Cortex of kidney (tissue), 1 donor: ENCODE measurements at places on chromosomes 1 and 21.

GRCh38 chr1:233700338-233700737 is 86.4 kb downstream of the KCNK1 start:
- no peak for DNase-seq

DNA sequence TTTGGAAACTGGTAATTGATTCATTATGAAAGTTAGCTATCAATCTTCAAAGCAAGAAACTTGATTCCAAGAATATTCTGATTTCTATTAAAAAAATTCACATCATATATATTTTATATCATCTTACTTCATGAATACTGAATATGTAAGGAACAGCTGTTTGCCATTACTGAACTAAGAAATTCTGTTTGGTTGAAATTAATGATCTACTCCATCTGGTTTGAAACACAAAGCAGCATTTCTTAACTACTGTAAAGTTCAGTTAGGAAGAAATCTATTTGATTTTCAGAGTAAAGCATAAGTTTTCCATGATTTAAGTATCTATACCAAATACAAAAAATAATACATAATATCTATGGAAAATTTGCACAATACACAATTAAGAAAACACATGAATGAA is 66.0 kb upstream of the SCYL3 start:
- DNase-seq: no peak

- no peak for DNase-seq
Observed at GRCh38 chr1:7885513-7886404, 32.9 kb upstream of the UTS2 start.

GRCh38 chr1:119662034-119662437 is 14.0 kb upstream of the ZNF697 start:
- no peak for DNase-seq

DNA sequence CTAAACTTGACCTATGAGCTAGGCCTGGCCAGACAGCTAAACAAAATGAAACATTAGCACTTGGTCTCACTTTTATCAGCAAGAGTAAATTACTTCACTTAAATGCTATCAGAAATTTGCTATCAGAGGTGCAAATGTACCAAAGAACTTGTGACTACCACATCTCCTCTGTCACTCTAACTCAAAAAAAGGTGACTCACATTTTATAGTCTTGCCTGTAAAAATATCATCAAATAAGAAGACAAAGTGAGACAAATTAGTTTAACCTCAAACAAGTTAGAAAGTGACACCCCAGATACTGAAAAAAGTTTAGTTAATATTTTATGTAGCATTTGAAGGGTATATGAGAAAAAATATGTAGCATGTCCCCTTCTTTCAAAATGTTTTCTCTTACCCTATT is 76.9 kb downstream of the EPS15 start:
- DNase-seq: no peak
